ENCODE measurements at places on chromosomes 1 and 21. TPM values are rescaled to one million over a fixed set of nuclear protein-coding genes. Genes with fewer than 3 reads are reported as not detected.

OR2W3 gene
- not detected for polyA plus RNA-seq

SELL gene
- not detected for polyA plus RNA-seq

ERO1B gene
- polyA plus RNA-seq = 13.6 TPM

CLDN19 gene
- polyA plus RNA-seq = not detected

IGFN1 gene
- not detected for polyA plus RNA-seq

SPRR2A gene
- polyA plus RNA-seq = not detected

PTCH2 gene
- polyA plus RNA-seq = 0.76 TPM

Measured in Purkinje cell (primary cell).